ENCODE measurements at places on chromosomes 1 and 21.

- no peak for DNase-seq
These were observed 64.3 kb downstream of the ARHGEF16 start for GRCh38 chr1:3518756-3519155.

- DNase-seq = no peak
These were observed 68.3 kb upstream of the NEK7 start for GRCh38 chr1:198088360-198089071.

DNA sequence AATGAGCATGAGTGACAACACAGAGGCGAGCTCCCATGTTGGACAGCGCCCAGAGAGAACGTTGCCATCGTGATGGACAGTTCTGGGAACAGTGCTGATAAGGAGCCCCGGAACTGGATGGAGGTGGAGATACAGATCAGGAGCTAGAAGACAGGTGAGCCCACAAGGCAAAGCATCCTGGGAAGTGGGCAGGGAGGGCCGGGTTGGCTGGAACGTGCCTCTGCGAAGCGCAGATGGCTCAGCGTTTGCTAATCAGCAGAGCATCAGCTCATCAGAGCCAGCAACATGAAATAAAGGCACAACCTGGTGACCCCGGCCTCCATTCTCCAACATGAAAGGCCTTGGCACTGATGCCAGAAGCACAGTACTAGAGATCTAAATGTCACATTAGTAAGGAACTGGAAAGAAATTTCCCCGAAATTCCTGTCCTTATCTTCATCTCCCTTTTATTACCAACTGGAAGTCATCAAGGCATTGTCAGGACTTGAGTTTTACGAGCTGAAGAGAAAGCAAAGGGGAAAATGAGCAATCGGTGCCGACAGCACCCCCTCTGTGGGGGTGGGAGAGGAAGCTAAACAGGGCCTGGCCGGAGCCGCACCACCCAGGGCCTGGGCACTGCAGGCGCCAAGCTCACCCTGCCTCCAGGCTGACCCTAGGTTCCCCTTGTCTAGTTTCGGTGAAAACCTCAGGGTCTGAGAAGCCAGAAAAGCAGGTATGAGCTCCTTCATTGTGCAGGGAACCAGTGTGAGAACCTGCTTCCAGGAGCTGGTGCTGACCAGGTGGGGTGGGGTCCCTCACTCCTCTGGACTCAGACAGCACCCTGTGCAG is 19.9 kb downstream of the ABCA4 start:
- no peak for DNase-seq

- no peak for DNase-seq
These were observed 1.5 kb upstream of the PTP4A2 start for GRCh38 chr1:31939484-31940329.

GRCh38 chr1:198610362-198610761 is 28.5 kb upstream of the PTPRC start:
- no peak for DNase-seq

DNA sequence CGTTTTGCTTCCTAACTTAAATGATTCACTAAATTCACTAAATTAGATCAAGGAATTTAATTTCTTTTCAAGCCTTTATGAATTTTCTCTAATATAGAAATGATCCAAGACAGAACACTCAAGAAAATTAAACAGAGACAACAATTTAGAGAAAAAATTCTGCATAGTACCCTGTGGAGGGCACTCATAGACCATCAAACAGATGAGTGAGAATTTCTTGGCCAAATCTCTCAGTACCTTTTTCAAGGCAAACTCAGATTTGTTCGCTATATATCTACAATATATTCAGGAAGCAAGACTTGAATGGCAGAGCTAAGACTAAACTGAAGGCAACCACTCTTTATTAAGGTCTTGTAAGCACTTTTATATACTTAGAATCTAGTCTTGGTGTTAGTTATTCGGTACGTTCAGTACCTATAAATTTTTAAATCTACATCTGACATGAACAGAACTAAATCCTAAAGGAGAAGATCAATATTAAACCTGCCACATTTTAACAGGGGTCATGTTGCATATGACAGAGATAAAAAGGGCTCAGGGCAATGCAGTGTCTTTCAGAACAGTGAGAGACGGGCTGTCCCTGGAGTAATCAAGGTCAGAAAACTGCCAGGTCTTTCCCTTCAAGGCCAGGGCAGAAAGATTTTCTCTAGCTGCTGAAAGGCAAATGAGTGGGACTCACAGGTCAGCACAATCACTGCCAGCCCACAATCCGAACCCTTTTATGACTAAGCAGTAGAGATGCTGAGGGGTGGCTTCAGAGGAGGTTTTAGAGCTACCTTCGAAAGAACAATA is 118.8 kb upstream of the TMPRSS15 start:
- DNase-seq = no peak

- DNase-seq = no peak
These were observed 28.5 kb upstream of the SELENON start for GRCh38 chr1:25771221-25772114.

DNA sequence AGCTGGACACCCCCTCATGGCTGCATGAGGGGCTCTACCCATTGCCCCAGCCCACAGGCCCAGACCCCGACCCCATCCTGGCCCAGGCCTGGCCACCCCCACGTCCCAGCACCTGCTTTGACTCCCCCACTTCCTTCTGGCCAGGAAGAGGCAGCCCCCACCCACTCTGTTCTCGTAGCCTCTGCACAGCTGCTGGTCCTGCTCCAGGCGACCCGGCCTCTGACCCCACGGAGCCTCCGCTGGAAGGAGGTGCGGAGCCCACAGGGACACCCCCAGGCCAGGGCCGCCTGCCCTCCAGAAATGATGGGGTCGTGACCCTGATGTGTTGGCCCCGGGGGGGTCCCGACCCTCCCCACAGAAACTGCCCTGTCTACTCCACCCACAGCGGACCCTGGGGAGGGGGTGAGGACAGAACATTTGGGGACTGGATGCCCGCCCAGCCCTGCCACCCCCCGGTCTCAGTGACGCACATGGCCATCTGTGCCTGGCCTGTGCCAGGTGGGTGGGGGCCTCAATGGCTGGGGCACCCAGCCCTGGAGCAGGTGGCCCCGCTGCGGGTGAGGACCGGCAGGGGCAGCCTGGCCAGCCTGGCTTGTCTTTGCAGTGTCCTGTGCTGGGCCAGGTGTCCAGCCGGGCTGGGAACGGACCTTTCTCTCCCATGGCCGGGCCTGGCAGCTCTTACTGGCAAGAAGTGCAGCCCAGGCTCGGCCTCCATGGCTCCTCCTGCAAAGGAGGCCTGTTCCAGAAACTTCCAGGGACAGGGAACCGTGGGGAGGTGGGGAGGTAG is 78.6 kb downstream of the MORN1 start:
- no peak for DNase-seq

GRCh38 chr1:87450136-87450535 is 121.5 kb downstream of the LMO4 start:
- DNase-seq = no peak

DNA sequence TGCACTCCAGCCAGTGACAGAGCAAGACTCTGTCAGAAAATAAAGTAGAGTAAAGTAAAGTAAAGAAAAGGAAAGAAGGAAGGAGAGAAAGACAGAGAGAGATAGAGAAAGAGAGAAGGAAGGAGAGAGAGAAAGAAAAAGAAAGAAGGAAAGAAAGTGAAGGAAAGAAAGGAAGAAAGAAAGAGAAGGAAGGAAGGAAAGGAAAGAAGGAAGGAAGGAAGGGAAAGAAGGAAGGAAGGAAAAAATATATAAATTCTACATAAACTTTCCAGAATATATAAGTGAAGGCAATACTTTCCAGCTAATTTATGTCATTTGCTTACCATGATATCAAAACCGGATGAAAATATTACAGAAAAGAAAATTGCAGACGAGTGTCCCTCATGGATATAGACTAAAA is 71.7 kb upstream of the GPR52 start:
- no peak for DNase-seq

- DNase-seq = no peak
These were observed 29.1 kb downstream of the STPG1 start for GRCh38 chr1:24384251-24385090.

DNA sequence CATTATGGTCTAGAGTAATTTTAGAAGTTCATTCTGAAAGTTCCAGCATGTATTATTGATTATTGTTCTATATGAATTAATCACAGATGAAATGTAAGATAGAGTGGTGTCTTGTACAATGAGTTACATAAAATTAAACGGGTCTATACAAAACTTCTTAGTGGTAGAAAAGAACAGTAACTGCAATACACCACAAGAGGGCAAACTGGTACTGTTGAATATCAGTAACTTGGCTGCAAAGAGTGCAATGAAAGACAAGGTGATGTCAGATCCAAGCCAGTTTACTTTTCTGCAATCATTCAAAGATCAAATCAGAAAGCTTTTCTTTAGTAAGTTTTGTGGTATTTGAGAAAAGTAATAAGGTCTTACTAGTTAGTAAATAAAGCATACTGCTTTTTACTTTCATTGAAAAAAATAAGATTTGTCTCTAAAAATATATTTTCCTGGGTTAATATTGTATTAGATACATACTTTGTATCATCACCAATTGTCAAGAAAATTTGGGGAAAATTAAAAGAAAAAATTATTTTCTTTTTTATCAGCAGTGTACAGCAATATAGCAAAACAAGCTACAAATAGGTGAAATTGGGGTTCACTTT is 66.4 kb upstream of the BTG3 start:
- no peak for DNase-seq

GRCh38 chr1:157437296-157437695 is 115.0 kb downstream of the FCRL5 start:
- no peak for DNase-seq

GRCh38 chr21:33123374-33124123 is 53.6 kb downstream of the OLIG1 start:
- DNase-seq = no peak

DNA sequence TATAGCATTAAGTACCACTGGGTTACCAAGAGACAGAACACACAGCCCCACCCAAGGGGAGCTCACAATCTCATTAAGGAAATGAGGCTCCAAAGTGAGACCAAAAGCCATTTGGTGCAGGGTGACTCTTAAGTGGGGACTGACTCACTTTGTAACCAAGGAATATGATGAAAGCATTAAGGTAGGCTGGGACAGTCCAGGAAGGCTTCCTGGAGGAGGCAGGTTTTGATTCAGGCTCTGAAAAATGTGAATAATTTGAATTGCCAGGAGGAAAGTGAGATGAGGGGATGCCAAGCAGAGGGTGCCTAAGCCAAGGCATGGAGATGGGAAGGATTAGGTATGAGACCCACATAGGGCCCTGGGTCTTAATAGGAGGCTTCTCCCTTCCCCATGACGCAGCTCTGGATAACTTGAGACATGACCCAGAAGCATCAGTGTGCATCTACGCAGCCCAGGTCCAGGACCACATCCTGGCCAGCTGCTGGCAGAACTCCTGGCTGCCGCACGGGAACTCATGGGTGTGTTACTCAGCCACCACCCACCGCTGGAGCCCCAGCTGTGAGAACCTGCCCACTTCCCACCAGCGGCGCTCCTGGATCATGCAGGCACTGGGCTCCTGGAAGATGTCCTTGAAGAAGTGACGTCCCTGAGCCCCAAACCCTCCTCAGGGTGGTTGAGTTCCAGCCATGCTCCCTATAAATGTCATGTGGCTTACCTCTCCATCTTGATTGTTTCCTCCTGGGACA is 5.9 kb upstream of the TTC4 start:
- DNase-seq = no peak

- DNase-seq = no peak
These were observed 113.2 kb downstream of the LRRC53 start for GRCh38 chr1:74399249-74399648.

- DNase-seq = no peak
These were observed 592 bp downstream of the CRCT1 start for GRCh38 chr1:152514715-152515433.

DNA sequence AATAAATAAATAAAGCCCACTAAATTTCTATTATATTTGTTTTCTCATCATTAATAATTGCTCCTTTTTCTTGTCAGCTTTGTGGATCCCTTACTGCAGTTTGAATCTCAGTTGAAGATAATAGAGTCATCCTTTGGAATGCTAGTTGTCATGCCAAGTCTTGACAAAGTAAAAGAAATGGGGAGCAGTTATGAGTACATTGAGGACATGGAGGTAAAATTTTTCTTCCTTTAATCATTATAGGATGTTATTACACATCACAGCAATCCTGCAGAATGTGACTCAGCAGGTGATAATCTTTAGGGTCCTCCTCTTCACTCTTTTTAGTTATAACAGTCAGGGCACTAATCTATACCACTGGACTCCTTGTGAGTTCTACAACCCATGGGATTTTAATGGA is 24.1 kb downstream of the MROH9 start:
- DNase-seq = no peak

DNA sequence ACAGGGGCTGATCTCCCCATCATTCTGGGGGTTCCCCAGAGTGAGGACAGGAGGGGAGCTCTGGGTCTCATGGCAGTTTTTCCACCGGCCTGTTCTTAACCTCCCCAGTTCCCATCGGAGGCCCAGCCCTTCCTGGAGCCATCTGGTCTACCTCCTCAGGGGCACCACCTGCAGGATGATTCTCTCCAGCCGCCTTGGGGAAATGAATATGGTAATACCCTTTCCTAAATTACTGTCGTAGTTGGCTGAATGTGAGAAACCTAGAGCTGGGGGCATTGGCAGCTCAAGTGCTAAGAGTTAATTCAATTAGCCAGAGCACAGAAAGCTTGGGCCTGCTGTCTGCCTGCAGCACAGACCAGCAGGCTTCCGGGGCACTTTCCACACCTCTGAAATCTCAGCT is 64.9 kb downstream of the TAS1R2 start:
- no peak for DNase-seq

GRCh38 chr1:65691972-65692371 is 100.7 kb upstream of the PDE4B start:
- no peak for DNase-seq

DNA sequence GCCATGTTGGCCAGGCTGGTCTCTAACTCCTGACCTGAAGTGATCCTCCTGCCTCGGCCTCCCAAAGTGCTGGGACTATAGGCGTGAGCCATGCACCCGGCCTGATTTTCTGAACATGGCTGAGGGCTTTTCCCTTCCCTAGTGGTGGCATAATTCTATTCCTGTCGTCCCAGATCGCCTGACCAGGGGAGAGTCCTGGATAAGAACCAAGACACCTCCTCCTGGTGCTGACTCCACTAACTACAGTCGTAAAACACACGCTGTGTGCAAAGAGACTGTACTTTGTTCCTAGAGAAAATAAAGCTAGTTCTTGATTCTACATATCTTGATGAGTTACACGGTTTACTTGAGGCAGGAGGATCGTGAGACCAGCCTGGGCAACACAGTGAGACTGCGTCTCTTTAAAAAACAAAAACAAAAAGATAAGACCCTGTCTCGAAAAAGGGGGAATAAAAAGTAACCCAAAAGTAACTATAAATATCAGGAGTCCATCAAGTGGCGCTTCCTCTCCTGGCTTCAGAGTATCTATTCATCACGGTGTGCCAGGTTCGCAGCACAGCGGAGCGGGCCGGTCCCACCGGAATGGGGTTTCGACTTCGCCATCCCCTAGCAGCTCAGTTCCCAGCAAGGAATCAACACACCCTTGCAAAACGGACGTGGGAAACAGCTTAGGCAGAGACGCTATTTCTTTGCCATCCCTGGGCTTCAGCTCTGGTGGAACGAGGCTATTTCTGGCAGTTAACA is 973 bp downstream of the SDF4 start:
- no peak for DNase-seq

DNA sequence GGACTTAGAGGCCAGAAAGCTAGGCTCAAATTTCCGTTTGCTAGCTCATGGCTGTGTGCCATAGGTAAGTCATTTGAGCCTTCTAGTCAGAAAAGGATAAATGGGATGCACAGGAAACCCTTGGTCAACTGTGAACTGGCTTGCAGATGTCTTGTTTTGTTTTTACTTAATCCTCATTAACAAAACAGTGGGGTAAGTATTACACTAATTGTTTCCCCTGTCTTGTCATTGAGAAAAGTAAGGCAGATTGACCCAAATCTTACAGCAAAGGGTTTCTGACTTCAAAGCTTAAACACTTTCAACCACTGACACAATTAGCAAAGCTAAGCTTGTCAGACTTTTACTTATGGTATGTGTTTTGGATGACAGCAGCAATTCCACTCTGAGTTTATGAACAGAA is 291.3 kb downstream of the NTNG1 start:
- no peak for DNase-seq

Data from NCI-H2081 treated with DMSO at 0.1 percent for 48 hours (cell line).